ENCODE measurements at places on chromosomes 1 and 21.

- DNase-seq: no peak
Observed at GRCh38 chr1:15196807-15197530, 43.4 kb downstream of the TMEM51 start.

- no peak for DNase-seq
Observed at GRCh38 chr1:64877151-64877550, 89.2 kb downstream of the JAK1 start.

DNA sequence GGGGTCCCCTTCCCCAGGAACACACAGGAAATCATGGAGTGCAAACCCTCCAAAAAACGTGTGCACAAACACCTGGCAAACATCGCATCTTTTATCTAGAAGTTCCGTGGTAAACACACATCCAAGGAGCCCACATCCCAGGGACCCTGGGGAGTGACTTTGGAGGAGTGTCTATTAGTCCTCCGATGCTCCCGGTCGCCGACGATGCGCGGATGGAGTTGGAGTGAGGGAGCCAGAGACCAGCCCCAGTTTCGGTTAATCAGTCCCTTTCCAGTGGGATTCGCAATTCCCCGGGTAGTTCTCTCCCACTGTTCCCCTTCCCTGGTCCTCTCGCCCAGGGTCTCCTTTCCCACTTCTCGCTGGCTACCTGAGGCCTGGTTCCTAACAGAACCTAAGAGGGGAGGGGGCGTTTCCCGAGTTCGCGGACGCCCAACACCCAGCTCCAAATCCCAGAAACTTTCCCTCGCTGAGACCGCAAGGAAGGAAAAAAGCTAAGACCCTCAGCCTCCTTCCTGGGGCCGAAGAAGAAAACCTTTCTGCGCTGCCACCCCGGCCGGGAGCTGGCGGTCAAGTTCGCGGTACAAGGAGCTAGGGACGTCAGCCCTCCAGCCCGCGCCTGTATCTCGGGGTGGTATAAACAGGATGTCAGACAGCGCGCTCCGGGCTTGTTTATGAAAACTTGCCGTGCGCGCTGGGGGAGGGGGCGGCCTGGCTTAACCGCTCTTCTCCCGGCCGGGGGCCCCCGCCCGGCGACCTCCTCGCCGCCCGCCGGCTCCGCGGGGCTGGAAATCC lies 787 bp downstream of the JAK1 start:
- peak; percentile 58 for DNase-seq

DNA sequence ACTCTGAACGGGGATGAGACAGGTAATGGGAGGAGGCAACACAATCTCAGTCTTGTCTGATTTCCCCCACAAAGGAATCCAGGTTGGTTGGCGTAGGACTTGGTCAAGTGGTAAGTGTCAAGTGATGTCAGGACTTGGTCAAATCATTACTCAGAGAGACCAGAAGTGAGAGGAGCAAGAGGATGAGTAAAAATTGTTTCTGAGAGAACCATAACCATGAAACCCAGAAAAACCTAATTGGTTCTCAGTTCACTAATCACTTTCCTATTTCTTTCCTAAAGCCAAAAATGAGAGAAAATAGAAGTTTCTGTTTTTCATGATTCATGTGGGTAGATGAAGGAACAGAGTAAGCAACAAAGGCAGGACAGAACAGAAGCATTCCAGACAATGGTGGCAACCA lies 5.0 kb downstream of the PHC2 start:
- DNase-seq: no peak

- peak; percentile 52 for DNase-seq
Observed at GRCh38 chr1:16014509-16015482, 3.0 kb downstream of the HSPB7 start.

DNA sequence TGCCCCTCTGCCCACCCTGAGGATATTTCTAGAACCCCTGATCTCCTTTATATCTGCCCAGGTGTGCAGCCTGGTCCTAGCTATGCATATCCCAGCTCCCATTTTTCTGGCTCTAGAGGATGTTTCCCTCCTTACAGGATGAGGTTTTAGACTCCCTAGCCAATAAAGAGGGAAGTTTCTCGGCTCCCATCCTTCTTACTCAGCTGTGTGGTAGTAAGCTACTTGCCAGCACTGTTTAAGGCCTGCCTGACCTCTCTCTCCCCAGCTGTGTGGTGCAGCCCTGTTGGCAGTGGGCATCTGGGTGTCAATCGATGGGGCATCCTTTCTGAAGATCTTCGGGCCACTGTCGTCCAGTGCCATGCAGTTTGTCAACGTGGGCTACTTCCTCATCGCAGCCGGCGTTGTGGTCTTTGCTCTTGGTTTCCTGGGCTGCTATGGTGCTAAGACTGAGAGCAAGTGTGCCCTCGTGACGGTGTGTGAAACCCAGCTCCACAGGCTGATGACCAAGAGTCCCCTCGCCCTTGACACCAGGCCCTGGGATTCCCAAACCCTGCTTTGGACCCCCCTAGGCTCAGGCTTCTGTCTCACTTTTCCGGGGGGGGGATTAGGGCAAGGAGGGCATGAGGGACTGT lies 7.8 kb upstream of the P3R3URF start:
- DNase-seq: no peak

DNA sequence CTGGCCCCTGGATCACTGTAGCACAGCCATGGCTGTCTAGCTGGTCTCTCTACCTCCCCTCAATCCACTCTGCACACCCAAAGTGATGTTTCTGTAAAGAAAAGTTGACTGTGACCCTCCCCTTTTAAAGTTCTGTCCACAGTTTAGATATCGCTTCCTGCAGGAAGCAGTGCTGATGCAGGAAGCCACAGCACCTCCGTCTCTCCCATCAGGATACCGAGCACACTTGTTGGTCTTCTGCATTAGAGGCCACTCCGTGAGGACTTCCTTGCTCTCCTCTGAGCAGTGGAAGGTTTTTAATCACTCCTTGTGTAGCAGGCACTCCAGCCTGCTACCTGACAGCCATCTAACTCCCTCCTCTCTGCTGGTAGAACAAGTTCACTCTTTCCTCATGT lies 69.5 kb downstream of the GADD45A start:
- DNase-seq: no peak

DNA sequence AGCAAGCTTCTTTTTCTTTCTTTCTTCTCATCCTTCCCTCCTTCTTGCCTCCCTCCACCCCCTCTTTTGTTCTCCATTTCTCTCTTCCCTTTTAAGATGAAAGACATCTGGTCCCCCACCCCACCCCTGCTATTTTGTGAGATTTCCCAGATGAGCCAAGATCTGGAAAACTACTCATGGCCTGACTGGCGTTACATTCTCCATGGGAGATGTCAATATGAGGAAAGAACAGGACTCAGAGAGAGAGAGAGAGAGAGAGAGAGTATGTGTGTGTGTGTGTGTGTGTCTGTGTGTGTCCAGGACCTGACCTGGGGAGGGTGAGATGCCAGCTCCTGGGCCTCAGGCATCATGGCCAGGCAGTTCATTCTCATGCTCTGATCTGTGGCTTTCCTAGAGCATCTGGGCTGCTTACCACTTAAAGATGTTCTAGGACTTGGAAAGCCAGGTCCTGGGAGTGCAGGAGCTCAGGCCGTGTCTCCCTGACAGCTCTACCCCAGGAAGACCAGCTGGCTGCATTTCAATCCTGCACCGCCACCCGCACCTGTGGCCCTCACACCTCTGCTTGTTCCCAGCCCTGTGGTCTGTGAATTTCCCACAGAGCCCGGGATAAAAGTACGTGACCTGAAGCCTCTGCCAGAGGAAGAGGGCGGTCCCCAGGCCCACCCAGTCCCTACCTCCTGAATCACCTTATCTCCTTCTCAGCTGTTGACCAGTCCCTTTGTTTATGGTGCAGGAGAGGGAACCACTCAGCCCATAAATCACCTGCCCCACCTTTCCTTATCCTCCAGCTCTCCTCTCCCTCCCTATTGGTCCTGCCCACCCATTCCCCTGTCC lies 3.2 kb upstream of the BEST4 start:
- no peak for DNase-seq

DNA sequence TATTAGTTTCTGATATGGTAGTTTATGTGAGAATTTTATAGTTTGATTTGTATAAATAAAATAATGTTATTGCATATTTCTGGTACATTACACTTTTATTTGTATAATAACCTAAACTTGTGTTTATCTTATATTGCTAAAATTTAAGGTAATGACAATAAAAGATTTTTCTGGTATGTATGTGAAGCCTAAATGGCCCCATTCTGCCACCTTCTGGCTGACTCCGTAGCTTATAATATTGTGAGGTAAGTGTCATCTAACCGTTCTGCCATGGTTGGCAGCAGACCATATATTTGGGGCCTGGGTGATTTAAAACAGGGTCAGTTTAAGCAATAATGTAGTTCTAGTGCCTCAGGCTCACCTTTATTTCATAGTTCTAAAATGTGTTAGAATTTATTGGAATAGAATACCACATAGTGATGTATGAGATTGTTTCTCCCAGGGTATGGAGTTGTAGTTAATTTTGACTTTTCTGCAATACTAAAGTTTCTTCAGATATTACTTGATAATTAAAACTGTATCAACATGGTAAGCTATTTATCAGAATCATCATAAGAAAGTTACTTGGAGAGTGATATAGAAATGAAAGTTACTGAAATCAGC lies 21.2 kb upstream of the PRKACB start:
- peak; percentile 54 for DNase-seq

GRCh38 chr1:39695016-39695415 lies 3.8 kb upstream of the HPCAL4 start:
- no peak for DNase-seq

- no peak for DNase-seq
Observed at GRCh38 chr1:89900791-89901708, 80.2 kb downstream of the LRRC8D start.

GRCh38 chr1:159989581-159989980 lies 35.5 kb upstream of the SLAMF9 start:
- no peak for DNase-seq

- peak; percentile 24 for DNase-seq
Observed at GRCh38 chr21:28099001-28099705, 893.5 kb downstream of the LTN1 start.
